ENCODE measurements at places on chromosomes 5 and 9.

DNA sequence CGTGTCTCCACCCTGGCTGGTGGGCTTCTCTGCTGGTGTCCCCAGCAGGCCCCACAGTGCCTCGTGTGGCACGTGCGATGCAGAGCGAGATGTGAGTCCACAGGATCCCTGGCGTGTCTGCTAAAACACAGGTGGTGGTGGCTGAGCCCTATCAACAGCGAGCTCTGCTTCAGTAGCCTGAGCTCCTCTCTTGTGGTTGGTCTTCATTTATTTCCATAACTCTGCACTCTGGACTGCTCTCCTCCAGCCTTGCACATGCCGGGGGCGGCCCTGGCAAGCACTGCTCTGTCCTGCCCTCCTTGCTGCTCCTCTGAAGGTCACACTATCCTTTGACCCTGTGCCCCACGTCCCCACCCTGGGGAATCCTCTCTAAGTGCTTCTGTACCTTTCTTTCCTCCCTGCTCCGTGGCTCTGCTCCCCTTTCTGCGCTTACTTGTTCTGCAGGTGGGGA lies 59.2 kb downstream of the NSUN2 start:
- no peak overlapping the region for H3K27ac ChIP-seq
- no peaks in the 10 kb centered on the region for H3K4me1 ChIP-seq
- no peak overlapping the region for H3K4me3 ChIP-seq
- no peaks in the 10 kb centered on the region for H3K36me3 ChIP-seq

GRCh38 chr5:131109540-131110255 lies 55.4 kb downstream of the HINT1 start:
- no peaks in the 10 kb centered on the region for H3K4me1 ChIP-seq
- no peak overlapping the region for H3K4me3 ChIP-seq
- H3K27ac ChIP-seq: no peak overlapping the region
- H3K27me3 ChIP-seq: no peaks in the 10 kb centered on the region
- H3K36me3 ChIP-seq: no peaks in the 10 kb centered on the region
- no peak for DNase-seq

DNA sequence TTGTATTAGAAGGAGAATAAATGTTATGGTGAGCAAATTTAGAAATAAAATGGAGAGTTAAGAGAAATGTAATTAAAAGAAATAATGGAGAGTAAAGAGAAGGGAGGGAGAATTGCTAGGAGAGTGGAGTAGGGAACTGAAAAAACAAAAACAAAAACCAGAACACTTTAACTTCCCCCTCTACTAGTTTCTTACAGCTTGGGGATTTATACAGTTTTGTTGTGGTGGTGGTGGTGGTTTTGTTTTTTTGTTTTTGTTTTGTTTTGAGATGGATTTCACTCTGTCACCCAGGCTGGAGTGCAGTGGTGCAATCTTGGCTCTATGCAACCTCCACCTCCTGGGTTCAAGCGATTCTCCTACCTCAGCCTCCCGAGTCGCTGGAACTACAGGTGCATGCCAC lies 322.4 kb downstream of the TMEM167A start:
- no peaks in the 10 kb centered on the region for H3K36me3 ChIP-seq
- no peaks in the 10 kb centered on the region for H3K27me3 ChIP-seq
- DNase-seq: no peak
- no peak overlapping the region for H3K4me3 ChIP-seq

- peaks cover 20% of the 10 kb centered on the region for H3K36me3 ChIP-seq
- no peak for DNase-seq
- no peak overlapping the region for H3K27ac ChIP-seq
Observed at GRCh38 chr9:98219364-98219716, 26.9 kb upstream of the CORO2A start.

GRCh38 chr9:80994892-80995291 lies 694.5 kb downstream of the TLE1 start:
- no peak overlapping the region for H3K27ac ChIP-seq
- no peaks in the 10 kb centered on the region for H3K36me3 ChIP-seq
- no peak for DNase-seq
- no peaks in the 10 kb centered on the region for H3K27me3 ChIP-seq
- H3K4me1 ChIP-seq: no peaks in the 10 kb centered on the region

Measured in esophagus muscularis mucosa (tissue), 4 donors.